ENCODE measurements at places on chromosomes 2 and 18.

- no peak for DNase-seq
Measured at GRCh38 chr2:47174733-47175361, 19.7 kb upstream of the STPG4 start.

DNA sequence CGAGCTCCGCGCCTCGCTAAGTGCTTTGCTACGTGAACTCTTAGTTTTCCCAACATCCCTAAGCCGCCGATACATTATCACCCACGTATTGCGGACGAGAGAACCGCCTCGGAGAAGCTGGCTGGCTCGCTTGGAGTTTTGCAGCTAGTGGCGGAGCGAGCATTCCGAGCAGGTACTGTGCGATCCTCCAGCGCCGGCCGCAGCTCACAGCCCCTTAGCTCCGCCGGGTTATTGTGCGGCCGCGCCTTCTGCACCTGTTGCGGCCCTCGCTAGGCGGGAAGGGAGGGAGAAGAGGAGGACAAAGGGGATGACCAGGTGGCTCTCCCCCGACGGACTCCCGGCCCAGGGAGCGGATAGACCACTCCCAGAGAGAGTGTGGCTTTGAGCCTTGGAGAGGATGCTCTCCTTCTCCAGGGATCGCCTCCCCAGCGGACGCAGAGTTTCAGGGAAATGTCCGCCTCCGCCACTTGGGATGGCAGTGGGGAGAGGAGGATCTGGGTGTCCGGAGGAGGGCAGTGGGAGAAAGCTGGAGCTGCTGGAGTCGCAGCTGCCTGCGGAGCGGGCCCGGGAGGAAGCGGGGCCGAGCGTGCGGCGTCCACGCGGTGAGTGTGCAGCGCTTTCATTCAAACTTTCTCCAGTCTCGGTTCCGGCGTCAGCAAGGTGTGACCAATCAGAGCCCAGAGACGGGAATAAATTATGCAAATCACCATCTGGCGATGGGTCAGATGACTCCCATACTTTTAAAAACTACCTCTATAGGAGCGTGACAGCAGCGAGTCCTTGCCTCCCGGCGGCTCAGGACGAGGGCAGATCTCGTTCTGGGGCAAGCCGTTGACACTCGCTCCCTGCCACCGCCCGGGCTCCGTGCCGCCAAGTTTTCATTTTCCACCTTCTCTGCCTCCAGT lies at the start of gene LIPG:
Gene LIPG, plus strand, starts transcription at position 769 of the 905 bp plus-strand sequence. CDS start 252 bp downstream, outside the sequence.
- DNase-seq: no peak

DNA sequence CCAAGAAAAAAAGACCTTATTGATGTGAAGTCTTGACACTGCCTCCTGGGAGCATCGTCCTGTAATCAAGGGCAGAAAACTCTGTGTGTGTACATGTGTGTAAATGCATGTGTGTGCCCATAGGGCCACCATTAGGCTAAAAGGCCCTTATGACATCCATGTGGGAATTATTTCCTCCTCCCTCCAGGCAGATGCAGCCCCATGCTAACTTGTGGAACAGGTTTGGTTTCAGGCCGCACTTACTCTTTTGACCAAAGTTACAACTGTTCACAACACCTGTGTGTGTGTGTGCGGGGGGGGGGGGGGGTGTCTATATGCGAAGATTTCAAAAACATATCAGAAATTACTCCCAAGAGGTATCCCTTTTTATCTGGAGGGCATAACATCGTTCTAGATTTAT lies 87.4 kb upstream of the SLC14A2 start:
- DNase-seq: no peak

DNA sequence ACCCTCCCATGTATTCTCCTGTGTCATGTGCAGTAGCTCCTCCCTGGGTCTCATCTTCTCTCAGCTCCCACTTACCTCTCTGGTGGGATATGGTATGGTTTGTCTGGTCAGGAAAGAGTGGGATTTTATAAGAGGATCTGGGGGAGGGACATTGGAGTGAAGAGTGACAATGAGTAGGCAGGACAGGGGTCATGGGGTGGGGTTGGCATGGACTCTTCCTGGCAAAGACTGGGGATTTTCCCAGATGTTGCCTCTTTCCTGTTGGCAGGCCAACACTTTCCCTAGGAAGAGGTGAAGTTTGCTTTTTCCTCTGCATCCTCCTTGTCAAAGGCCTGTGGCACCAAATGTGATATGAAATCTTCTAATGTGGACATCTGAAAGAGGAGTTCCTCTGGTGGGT lies at the start of gene REG3A:
Gene REG3A, minus strand, starts transcription at position 101 of the 400 bp plus-strand sequence. CDS start 348 bp downstream, outside the sequence.
- no peak for DNase-seq

DNA sequence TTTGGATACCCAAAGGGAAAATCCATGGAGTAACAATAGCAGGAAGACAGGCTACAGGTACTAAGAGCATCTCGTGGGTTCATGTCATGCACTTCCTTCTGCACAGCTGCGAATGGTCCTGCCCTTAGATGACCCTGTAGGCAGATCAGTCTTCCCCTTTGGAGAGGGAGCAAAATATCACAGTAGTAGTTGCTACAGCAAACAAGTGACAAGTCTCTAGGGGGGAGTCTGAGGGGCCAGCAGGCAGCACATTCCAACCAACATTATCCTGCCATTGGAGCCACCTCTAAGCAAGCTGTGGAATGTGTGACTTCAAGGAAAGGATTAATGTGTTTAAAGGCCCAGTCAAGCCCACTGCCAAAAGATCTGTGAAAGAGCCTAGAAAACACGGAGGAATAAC lies 273.2 kb upstream of the PARD3B start:
- no peak for DNase-seq

DNA sequence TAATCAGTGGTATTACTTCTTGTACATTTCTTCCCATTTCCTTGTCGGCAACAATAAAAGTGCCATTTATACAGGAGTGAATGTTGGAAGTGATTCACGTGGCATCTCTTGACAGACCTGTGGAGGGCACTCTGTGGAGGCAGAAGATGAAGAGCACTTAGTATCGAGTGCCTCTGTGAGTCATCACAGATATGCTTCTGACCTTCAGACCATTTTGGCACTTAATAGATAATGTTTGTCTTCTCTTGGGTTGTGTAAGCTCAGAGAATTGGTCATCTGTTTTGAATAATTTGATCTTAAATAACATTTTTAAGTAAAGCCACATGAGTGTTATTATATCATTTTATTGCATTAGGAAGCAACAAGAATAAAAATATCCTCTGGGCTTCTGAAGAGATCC lies 305.5 kb downstream of the PTPRM start:
- no peak for DNase-seq

- DNase-seq: no peak
Measured at GRCh38 chr2:65349863-65350262, 82.5 kb downstream of the SPRED2 start.

- DNase-seq: no peak
Measured at GRCh38 chr2:6423944-6424343, 441.8 kb downstream of the CMPK2 start.

GRCh38 chr2:151855111-151855510 lies 26.9 kb upstream of the ARL5A start:
- no peak for DNase-seq

- DNase-seq: no peak
Measured at GRCh38 chr18:22961156-22961555, 28.0 kb downstream of the RBBP8 start.

GRCh38 chr2:138615257-138615656 lies 113.7 kb downstream of the SPOPL start:
- DNase-seq: no peak
